ENCODE measurements at places on chromosomes 13 and 19.
A peak's percentile ranks its signal among the peaks of the same experiment; 100 is the strongest.

GRCh38 chr13:39102981-39103490 is 64.8 kb downstream of the NHLRC3 start:
- peaks cover 3% of the 10 kb centered on the region for H3K27me3 ChIP-seq
- H3K4me3 ChIP-seq = no peak overlapping the region
- DNase-seq = no peak

GRCh38 chr13:113176280-113176679 is 17.8 kb downstream of the PROZ start:
- no peak overlapping the region for H3K4me3 ChIP-seq
- peaks cover 35% of the 10 kb centered on the region for H3K36me3 ChIP-seq
- peaks cover 9% of the 10 kb centered on the region for H3K4me1 ChIP-seq
- no peak overlapping the region for H3K27ac ChIP-seq

- peaks cover 19% of the 10 kb centered on the region for H3K27me3 ChIP-seq
- H3K36me3 ChIP-seq = no peaks in the 10 kb centered on the region
- H3K27ac ChIP-seq = no peak overlapping the region
- H3K4me1 ChIP-seq = no peaks in the 10 kb centered on the region
Observed at GRCh38 chr13:26529441-26529840, 28.0 kb upstream of the WASF3 start.

DNA sequence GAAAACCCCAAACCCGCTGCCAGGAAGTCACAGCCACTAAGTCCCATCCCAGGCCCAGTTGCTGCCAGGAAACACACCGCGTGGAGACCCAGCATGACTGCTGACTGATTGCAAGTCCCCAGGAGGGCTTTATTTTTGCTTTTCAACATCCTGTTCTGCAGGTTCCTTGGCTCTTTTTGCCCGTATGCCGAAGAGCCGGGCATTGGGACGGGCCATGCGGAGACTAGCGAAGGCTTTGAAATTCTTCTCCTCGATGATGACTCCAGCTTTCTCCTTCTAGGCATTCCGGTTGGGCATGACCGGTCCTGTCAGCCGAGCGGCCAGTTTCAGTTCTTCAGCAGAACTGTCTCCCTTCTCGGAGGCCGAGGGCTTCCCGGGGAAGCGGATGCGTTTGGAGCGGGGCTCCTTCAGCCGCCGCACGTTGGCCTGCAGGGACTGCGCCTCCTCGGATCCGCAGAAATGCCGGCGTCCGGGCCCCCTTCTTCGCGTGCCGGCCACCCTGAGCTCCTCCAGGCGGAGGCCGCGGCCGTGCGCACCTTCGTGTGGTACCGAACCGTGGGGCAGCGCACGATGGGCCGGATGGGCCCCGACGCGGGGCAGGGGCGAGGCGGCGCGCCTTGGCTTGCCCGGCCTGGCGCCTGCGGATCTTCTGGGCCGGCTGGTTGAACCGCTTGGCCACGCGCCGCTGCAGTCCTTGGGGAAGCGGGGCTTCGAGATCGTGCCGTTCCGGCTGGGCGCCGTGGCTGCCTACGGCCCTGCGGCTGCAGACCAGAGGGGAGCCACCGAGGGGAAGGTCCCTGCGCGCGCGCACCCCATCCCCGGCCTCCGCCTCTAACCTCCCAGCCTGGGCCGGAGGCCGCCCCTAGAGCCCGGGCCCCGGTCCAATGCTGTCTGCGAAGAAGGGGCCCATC is 15.2 kb downstream of the ZSCAN5C start:
- DNase-seq = peak; percentile 17
- H3K4me3 ChIP-seq = peak overlapping the region; percentile 46
- peaks cover 3% of the 10 kb centered on the region for H3K36me3 ChIP-seq
- H3K27me3 ChIP-seq = peaks cover 20% of the 10 kb centered on the region
- no peak overlapping the region for H3K27ac ChIP-seq
- H3K4me1 ChIP-seq = peaks cover 2% of the 10 kb centered on the region

DNA sequence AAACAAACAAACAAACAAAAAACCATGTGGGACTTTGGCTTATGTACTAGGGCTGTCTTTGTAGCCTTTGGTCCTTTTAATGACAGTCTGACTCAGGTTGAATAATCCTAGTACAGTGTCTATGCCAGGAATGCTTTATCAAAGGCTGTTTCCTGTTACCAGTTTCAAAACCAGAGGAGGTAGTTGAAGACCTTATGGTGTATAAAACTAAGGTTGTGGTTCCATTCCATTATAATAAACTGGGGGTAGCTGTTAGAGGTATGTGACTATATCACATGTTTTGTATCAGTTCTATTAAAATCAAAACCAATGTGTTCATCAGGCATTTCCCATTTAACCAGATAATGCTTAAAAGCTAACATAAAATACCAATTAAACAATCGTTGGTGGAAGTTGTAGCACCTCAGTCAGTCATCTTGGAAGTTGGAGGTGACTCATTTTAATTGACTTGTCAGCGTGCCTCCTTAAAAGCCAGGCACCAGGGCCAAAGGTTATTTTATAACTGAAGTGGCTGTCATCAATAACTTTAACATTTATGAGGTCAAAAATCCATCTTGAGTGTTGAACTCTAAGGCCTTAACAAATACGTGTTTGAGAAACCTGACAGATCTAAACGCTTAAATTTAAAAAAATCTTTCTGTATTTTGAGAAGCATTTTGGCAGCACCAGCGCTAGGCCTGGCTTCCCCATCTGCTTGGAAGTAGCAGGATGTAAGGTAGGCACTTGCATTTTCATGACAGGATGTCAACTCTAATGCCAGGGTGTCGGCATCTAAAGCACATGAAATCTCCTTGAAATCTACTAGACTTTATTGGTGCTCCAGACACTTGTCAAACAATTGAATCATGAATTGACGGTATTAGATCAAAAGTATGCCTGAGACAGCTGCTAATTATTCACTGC is 162.5 kb downstream of the LMO7 start:
- peaks cover 21% of the 10 kb centered on the region for H3K4me1 ChIP-seq
- H3K36me3 ChIP-seq = peaks cover 4% of the 10 kb centered on the region
- no peak overlapping the region for H3K27ac ChIP-seq
- H3K4me3 ChIP-seq = no peak overlapping the region

DNA sequence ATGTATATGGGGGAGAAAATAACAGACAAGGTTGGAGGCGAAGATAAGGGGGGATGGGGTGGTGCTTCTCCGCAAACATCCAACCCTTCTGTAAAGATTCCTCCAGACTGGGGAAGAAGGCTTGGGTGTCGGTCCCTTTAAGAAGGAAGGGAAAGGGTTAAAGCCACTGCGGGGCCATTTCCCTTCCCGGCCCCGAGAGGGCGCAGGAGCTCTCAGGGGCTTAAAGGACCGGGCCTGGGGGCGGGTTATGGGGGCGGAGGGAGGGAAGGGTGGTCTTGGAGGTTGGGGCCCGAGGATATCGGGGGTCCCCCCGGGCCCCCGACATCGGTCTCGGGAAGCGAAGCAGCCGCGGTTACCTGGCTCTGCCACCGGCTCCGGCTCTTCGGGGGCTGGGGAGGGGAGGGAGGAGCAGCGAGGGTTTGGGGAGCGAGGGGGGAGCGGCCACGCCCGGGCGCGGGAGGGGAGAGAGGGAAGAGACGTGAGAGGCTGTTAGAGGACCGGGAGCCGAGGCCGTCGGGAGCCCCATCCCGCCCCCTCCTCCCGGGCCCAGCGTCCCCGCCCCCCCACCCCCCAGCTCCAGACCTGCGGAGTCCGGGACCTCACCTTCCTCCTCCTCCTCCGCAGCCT is 2.8 kb downstream of the TNNT1 start:
- H3K27ac ChIP-seq = no peak overlapping the region
- no peaks in the 10 kb centered on the region for H3K36me3 ChIP-seq
- H3K4me1 ChIP-seq = peaks cover 4% of the 10 kb centered on the region

GRCh38 chr13:98144801-98145350 is 2.0 kb downstream of the FARP1 start:
- peak overlapping the region; percentile 91 for H3K27ac ChIP-seq
- peaks cover 3% of the 10 kb centered on the region for H3K27me3 ChIP-seq
- H3K4me3 ChIP-seq = peak overlapping the region; percentile 97
- H3K4me1 ChIP-seq = peaks cover 34% of the 10 kb centered on the region
- no peak for DNase-seq
- H3K36me3 ChIP-seq = peaks cover 4% of the 10 kb centered on the region

- no peaks in the 10 kb centered on the region for H3K4me1 ChIP-seq
- H3K36me3 ChIP-seq = no peaks in the 10 kb centered on the region
- H3K27ac ChIP-seq = no peak overlapping the region
- DNase-seq = no peak
- H3K4me3 ChIP-seq = no peak overlapping the region
Observed at GRCh38 chr19:30204721-30205120, 167.5 kb upstream of the ZNF536 start.

DNA sequence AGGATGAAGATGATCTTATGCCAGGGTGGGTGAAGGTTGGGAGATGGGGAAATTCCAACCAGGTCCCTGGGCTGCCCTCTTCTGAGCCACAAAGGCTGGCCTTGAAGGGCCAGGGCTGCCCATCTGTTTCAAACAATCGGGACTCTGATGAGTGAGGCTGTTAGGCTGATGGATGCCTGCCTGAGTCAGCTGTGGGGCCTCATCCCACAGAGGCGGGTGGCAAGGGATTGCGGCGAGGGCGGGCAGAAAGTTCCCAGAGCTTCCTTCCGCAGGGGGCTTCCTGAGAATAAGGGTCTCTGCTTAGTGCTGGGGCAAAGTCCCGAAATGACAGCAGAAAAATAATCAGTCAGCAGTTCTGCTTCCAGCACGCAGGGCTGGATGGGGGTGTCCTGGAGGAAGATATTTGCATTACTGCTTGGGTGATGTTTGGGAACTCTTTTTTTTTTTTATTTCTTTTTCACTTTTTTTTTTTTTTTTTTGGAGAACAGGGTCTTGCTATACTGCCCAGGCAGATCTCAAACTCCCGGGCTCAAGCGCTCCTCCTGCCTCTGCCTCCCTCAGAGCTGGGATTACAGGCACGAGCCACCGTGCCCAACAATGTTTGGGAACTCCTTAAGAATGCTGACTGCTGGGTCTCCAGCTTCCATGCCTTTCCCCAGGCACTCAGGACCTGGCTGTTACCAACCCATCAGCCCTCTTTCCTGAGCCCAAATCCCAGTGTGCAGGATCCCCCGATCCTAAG is 14.1 kb downstream of the SH3GL1 start:
- peaks cover 16% of the 10 kb centered on the region for H3K4me1 ChIP-seq
- H3K4me3 ChIP-seq = no peak overlapping the region
- H3K36me3 ChIP-seq = no peaks in the 10 kb centered on the region
- no peak overlapping the region for H3K27ac ChIP-seq
- H3K27me3 ChIP-seq = no peaks in the 10 kb centered on the region

GRCh38 chr13:109760402-109760801 is 26.0 kb downstream of the IRS2 start:
- no peaks in the 10 kb centered on the region for H3K27me3 ChIP-seq
- H3K27ac ChIP-seq = peak overlapping the region; percentile 51
- no peak overlapping the region for H3K4me3 ChIP-seq
- no peak for DNase-seq
- peaks cover 6% of the 10 kb centered on the region for H3K36me3 ChIP-seq

DNA sequence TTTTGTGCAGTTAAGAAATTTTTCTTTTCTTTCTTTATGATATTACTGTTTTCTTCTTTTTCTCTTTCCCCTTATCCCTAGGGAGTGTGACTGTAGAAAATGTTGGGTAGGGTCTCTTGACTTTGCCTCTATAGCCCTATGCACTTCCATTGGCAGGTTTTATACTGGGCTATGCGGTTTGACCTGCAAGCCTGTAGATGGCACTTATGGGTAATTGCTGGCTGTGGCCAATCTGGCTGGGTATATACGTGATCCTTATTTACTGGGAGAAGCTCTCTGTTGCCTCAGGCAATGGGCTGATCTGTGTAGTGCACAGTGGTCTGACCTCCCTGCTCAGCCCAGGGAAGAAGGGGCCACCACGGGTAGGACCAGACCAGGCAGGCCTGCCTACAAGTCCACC is 78.8 kb downstream of the RAP2A start:
- peaks cover 3% of the 10 kb centered on the region for H3K36me3 ChIP-seq
- H3K27ac ChIP-seq = no peak overlapping the region

All from progenitor cell of endocrine pancreas (in vitro differentiated cells).